Left ventricle myocardium superior (tissue), 1 donor: ENCODE measurements at places on chromosomes 11 and 22. TPM values are rescaled to one million over a fixed set of nuclear protein-coding genes. Genes with fewer than 3 reads are reported as not detected.

GRCh38 chr22:40400159-40400558, 29.8 kb downstream of the SGSM3 start:
- peak; percentile 54 for DNase-seq

DNA sequence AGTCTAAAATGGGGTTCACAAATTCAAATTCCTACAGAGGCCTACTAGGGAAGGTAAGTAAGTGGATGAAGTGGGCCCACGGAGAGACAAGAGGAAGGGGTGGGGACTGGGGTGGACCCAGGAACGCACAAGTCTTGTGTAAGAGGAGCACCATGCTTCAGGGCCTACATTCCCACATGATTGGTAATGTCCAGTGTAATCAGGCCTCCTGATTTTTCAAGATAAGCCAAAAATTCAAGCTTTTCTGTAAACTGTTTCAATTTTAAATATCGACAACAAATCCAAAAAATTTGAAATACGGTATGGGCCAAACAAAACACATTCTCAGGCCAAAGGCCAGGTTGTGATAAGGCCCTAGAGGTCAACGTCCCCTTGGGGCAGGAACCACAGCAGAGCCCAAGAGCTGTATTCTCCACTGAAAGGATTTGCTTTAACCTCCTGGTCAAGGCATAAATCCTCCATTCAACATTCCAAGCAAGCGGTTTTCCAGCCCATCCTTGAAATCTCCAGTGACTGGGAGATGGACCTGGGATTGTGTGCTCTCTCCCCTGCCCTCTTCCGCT, 116.4 kb downstream of the TRIM29 start:
- no peak for DNase-seq

DNA sequence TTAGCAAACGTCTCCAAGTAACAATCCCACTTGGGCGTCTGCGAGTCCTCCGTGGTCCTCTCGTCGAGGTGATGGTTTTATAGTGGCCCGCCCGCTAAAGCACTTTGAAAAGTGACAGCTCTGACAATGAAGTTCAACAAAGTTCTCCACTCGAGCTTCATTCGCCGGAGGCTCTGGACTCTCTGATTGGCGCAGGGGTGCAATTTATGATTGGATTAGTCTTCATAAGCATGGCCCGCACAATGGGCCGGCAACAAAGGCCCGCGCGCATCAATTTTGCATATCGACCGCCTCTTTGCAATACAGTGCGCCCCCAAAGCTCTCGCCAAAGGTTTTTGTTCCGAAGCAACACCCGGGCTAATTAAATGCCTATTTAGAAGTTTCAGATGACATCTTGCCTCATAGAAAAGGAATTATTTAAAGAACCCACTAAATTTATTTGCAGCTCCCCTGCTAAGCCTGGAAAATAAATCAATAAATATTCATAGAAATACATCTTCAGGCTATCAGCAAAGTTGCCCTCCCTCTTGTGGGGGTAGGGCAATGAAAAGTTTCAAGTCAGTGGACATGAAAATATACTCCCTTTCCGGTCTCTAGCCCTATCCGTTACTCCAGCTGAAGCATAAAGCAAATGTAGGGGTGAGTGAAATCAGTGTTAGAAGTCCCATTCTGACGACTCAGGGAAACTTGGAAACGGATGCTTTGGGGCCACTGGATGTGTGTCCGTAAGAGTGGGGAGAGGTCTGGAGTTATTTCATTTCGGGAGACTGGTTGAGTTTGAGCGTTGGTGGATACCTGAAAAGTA, at the start of gene DBX1:
Gene DBX1 (minus strand): TSS at position 51 of the 805 bp plus-strand sequence. CDS start 151 bp downstream, outside the sequence.
- no peak for DNase-seq

LDHAL6A gene
- total RNA-seq = not detected

DNA sequence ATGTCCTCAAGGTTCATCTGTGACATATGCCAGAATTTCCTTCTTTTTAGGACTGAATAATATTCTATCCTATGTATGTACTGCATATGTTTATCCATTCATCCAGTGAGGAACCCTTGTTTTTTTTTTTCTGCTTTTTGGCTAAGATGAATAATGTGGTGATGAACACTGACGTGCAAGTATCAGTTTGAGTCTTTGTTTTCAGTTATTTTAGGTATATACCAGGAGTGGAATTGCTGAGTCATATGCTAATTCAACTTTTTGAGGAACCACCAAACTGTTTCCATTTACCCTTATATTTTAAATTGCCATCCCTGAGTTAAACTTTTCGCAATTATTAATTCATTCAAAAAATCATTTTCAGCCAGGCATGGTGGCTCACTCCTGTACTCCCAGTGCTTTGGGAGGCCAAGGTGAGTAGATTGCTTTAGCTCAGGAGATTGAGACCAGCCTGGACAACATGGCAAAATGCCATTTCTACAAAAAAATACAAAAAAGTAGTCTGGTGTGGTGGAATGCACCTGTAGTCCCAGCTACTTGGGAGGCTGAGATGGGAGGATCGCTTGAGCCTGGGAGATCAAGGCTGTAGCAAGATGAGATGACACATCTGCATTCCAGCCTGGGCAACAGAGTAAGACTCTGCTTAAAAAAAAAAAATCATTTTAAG, 64.2 kb downstream of the MICAL2 start:
- no peak for DNase-seq

KRTAP5-2 gene
- total RNA-seq = not detected

GRCh38 chr11:131185915-131186314, 184.5 kb upstream of the NTM start:
- no peak for DNase-seq

DNA sequence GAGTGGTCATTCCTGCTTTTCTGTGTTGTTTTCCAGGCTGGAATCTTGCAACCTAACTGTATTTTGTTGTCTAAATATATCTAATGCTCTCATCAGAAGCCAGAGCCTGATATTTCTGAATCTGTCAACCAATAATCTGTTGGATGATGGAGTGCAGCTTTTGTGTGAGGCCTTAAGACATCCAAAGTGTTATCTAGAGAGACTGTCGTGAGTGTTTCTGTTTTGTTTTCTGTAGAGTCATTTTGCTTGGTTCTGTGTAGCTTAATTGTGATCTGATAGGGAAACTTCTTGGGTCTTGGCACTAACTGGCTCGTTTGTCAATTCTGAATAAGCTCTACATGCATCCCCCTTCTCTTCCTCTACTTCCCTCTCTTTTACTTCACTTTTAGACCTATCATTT, 31.2 kb upstream of the RBMXL2 start:
- no peak for DNase-seq

GRCh38 chr11:66548041-66548440, 1.3 kb downstream of the ACTN3 start:
- DNase-seq = no peak

GRCh38 chr11:92625894-92626293, 343.6 kb upstream of the MTNR1B start:
- DNase-seq = no peak

DNA sequence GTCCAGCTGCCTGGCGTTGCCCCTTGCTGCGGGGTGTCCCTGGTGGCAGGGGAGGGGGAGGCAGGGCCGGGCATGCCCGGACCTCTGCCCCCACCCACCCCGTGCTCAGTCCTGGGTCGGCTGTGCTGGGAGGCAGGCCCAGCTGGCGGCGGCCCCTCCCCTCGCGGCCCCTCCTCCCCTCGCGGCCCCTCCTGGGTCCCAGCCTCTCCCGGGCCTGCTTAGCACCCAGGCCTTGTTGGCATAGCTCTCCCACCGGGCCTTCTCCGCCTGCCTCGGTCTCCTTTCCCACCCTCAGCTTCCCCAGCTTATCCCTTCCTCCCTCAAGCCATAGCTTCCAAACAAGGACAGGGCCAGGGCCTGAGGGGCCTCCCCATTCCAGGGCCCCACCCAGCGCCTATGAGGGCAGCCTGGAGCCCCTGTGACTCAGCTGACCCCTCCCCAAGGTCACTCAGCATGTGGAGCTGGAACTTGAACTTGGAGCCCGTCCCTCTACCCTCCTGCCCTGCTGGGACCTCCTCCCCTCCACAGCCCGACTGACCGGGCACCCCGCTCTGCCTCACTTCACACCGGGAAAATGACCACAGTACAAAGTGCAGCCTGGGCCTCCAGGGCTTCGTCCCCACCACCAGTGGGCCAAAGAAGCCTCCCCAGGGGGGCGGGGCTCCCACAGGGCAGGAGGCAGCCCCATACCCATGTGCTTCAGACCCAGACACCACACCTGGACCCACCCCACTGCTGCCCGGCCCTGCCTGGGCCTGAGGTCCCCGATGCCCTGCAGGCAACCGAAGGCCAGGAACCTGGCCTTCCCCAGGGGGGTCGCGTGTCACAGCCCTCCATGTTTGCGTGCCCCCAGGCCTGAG, 1.2 kb downstream of the EPS8L2 start:
- peak; percentile 26 for DNase-seq

GRCh38 chr11:66467756-66468155, 1.1 kb downstream of the PELI3 start:
- no peak for DNase-seq

C11orf86 gene
- not detected for total RNA-seq

GRCh38 chr22:22871536-22872278, 15.9 kb upstream of the IGLL5 start:
- DNase-seq = no peak

- DNase-seq = peak; percentile 87
These were observed 44.5 kb downstream of the TRIOBP start for GRCh38 chr22:37741312-37741795.

SMTNL1 gene
- total RNA-seq = not detected

CHCHD10 gene
- total RNA-seq = 1,571 TPM

CCDC73 gene
- total RNA-seq = not detected

DNA sequence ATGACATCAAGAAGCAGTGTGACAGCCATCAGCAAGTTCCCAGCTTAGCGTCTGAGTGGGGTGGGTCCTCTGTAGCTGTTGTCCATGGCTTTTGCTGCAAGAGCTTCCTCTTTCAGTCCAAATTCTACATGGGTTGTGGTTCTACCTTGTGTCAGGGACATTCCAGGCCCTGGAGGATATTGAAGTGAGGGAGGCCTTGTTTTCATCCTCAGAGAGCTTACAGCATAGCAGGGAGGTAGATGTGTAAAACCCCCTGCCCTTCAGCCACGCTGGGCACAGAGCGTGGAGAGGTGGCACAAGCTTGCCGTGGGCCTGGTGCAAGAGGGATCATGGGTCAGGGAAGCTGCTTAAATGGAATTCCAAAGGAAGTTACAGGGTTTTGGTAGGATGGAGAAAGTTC, 93.9 kb downstream of the GRIK4 start:
- DNase-seq = no peak

DNA sequence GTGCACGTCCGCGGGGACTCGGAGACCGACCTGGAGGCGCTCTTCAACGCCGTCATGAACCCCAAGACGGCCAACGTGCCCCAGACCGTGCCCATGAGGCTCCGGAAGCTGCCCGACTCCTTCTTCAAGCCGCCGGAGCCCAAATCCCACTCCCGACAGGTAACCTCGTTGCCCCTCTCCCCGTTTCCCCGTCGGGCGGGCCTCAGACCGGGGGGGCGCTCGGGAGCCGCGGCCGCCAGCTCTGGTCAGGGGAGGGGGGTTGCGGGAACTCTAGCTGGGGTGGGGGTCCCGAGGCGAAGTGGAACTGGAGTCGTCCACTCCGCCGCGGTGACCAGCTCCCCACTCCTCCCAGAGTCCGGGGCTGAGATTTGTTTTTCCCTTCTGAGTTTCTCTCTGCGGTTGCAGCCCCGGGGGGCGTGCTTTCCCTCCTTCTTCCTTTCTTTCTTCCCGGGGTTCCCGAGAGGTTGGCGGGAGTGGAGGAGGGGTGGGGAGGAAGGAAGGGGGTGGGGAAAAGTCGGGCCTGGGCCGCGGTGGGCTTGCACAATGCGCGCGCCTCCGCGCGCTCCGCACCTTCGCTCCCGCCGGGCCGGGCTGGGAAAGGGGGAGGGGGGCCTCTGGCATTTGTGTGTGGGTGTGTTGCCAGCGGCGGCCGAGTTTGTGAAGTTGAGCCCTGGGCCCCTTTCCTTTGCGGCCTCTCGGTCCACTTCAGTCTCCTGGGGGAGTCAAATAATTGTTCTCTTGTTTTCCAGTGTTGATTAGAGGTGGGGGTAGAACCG, 952 bp downstream of the YAP1 start:
- DNase-seq = peak; percentile 82

DNA sequence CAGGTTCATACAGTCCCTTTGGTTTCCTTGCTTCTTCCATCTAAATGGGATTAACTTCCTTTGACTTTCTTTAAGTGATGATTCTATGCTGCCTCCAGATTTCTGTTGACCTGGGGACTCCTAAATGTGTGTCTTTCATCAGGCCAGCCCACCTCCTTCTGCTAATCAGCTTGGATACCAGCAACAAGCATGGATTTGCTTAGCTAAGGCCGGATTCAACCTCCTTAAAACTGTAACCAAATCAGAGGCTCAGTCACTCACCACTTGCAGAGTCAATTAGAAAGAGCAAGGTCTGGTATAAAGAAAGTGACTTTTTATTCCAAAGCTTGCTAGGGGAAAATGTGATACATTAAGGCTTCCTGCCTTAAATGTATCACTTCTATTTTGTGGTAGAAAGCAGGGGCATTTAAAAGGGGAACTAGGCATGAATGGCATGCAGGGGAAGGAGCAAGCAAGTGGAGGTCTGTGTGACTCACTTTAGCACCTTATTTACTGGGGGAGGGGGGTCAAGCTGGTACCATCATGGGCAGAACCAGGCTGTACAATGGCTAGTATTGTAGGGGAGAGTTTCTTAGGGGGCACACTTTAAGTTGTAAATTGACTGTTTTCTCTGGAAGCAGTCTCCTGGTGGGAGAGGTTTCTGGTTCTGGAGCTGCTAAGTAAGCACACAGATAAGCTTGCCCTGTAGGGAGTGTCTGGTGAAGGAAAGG, 239.0 kb upstream of the PDGFD start:
- no peak for DNase-seq

MS4A1 gene
- not detected for total RNA-seq

GRCh38 chr11:100890789-100891188, 203.7 kb downstream of the ARHGAP42 start:
- DNase-seq = no peak

DNA sequence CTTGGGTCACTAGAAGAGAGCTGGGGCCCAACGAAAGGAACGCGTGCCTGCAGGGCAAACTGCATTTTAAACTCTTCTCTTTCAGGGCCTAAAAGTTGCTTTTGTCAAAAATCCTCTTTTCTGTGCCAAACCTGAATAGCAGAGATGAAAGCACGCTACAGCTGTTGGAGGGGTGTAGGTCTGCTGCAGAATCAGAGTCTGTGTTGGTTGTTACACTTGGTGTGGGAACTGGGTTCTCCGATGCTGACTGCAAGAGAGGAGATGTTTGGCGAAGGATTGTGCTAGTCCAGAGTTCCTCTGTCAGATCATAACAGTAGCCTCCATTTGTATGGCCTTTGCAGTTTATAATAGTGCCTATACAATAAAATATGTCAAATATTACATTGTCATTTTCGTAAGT, 41.8 kb downstream of the BARX2 start:
- no peak for DNase-seq

CYB5R2 gene
- total RNA-seq = 1.2 TPM

- DNase-seq = peak; percentile 72
These were observed 52.5 kb upstream of the A4GALT start for GRCh38 chr22:42773167-42773566.
